ENCODE measurements at places on chromosomes 1 and 21.

DNA sequence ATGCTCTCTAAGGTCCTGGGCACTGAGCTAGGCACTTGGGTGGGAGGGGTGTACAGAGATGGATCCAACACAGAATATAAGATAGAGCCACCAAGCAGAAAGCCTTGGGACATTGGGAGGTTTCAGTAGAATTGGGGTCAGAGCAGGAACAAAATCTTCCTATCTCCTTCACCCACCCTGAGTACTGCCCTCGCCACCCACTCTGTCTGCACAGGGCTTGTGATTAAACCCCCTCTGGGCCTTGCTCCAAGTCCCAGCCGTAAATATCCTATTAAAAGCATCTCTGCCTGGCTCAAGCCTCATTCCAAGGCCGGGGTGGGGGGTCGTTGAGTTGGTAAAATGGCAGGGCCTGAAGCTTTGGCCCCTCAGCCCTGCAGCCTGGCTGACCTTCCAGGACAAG lies 166.7 kb downstream of the GRIK3 start:
- DNase-seq = no peak

DNA sequence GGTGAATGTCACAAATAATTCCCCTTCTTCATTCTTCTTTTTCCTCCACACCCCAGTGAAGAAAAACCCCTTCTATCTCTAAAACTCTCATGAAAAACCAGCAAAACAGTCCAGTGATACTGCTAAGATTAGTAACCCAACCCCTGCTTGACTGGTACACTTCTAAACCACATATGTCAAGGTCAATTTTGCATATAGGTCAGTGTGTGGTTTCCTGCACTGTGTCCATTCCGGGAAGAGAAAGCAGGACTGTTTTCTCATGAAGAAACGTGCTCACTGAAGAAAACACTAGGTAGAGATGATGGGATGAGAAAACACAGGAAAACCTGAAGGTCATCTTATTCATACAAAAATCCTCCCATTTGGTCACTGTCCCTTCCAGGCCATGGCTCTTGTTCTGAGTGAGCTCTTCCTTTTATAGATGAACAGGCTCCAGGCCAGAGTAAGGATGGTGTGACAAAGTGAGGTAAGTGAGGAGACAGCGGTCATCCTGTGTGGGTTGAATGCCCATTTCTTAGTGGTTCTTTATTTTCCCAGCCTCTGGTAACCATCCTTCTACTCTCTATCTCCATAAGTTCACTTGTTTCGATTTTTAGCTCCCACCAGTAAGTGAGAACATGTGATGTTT lies 122.7 kb downstream of the FASLG start:
- no peak for DNase-seq

GRCh38 chr1:181100015-181100905 lies 11.8 kb downstream of the IER5 start:
- DNase-seq = peak; percentile 33

DNA sequence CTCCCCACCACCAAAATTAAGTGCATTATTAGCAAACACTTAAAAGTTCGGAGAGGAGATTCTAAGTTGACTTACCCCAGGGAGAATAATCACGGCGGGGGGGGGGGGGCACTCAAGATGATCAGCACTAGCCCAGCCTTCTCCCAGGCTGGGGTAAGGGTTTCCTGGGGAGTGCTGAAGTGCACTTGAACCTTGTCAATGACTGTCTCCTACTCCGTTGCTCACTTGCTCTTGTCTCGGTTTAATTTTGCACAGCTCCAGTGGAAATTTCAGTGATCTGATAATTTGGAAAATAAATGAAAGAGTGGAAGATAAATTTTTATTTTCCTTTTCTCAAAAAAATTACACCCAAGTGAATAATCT lies 59.2 kb downstream of the PBX1 start:
- DNase-seq = no peak

- no peak for DNase-seq
These were observed 35.0 kb upstream of the ARHGAP29 start for GRCh38 chr1:94272388-94272787.

DNA sequence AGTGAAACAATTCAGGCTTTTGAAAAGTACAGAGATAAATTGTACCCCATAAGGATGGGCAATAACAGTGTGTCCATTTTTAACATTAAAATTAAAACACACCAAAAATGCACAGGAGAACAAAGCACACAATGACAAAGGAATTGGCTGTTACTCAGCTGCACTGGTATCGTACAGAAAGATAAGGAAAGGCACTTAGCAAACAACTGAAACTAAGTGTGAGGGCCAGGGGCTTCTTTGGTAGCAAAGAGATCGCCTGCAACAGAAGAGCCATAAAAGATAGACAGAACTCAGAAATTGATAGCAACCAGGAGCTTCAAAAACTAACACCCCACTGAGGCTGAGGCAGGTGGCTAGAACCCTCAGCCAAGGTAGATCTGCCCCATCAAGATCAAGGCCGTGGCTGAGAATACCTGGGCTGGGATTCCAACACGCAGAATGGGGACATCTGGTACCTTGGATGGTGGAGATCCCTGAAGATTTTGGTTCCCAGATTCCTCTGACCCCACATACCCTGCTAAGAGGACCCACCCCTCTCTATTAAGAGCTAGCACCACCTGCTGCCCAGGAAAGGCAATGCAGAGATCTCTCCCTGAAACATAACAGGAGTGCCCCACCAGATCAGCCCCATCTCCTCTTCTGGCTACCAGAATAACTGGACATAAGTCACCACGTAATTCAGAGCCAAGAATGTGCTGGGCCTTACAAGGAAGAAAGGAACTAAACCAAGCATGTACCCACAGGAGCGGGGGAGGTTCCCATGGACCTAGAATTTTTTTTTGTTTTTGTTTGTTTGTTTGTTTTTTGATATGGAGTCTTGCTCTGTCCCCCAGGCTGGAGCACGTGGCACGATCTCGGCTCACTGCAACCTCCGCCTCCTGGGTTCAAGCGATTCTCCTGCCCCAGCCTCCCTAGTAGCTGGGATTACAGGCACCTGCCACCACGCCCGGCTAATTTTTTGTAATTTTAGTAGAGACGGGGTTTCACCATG lies 16.2 kb downstream of the PLEKHO1 start:
- peak; percentile 70 for DNase-seq

DNA sequence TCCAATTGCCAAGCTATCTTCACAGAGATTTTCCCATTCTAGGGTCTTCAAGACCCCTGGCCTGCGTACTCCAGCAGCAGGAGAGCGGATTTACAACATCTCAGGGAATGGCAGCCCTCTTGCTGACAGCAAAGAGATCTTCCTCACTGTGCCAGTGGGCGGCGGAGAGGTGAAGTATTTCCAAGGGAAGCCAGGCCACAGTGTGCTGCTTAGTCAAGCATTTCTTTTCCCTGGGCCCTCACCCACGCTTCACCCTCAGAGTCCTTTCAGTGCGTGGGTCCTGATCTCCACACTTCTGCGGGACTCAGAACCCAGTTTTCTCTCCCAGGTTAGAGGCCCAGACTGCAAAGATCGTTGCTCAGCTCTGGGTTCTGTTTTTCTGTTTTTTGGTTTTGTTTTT lies 13.1 kb downstream of the CDCA8 start:
- DNase-seq = no peak

DNA sequence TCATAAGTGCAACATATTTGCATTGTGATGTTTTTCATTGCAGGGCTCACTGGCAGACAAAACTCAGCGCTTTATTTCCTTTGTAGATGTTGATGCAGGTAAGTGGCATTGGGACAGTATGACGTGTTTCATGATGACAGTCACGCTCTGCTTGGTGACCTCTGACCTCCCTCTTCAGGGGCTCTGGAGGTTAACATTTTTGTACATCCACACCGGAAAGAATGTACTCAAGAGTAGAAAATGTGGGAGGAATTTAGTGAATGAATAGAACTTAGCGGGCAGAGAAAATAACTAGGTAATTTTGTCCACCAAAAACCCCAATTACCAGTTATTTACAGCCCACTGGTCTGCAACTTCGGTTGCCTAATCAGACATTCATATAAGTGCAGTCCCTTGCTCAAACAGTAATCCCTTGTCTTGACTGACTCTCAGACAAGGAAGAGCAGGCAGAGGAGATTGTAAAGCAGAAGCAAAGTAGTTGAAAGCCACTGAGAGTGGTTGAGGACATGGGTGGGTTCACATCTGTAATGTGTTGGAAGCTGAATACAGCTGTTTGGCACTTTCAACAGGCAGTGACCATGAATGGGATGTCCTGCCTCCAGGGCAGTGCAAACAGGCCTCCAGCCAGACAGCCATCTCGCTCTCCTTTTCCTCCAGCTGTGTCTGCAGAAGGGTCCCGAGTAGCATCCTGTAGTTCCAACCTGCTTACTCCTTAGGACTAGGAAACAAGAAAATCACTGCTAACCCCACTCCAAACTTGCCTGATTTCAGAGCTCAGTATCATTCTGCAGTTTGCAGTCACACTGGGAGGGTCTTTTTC lies 188.9 kb downstream of the NRIP1 start:
- DNase-seq = no peak

DNA sequence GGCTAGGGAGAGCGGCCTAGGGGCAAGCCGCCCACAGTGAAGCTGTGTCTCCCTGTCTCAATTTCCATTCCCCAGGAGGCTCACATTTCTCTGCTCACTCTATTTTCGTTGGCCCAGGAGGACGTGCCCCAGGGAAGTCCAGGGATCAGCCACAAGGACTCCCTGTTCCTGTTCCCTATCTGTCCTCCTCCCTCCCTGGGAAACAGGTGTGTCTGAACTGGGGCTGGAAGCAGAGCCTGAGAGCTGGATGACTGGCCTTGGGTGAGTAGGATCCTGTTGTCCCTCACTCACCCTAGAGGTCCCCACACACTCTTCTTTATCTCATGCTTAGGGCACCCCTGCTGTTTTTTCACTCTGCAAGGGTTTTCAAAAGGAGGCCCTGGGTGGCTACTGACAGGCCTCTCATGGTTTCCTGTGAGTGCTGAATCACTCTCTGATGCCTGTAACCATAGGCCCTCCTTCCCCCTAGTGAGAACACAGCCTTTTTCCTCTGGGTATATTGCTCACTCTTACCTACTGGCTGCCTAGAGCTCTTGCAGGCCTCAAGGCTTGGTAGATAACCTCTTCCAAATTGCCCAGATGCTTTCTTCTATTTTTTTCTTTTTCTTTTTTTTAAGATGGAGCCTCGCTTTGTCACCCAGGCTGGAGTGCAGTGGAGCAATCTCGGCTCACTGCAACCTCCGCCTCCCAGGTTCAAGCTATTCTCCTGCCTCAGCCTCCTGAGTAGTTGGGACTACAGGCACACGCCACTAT lies 3.3 kb upstream of the UTP11 start:
- DNase-seq = peak; percentile 83

- no peak for DNase-seq
These were observed 22.8 kb upstream of the CFAP126 start for GRCh38 chr1:161390559-161390858.

GRCh38 chr21:44082648-44083440 lies 24.4 kb upstream of the PWP2 start:
- no peak for DNase-seq

DNA sequence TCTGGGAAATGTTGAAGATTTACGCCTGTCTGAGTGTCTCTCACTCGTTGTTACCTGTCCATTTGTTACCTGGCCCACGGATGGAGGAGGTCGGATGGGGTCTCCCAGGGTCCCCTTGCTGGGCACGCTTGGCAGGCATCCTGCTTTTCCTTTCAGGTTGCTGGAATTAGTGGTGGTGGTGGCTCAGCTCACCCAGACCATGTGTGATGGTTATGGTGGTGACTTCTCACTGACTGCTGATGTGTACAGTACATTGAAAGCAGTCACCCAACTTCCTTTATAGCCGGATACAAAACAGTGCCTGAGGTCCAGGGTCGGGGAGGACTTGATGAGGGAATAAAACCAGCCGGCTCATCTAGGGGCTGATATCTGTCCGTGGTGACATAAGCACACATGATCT lies 19.5 kb downstream of the MAPKAPK2 start:
- no peak for DNase-seq

- no peak for DNase-seq
These were observed 100.8 kb upstream of the KIAA1614 start for GRCh38 chr1:180811886-180812285.

DNA sequence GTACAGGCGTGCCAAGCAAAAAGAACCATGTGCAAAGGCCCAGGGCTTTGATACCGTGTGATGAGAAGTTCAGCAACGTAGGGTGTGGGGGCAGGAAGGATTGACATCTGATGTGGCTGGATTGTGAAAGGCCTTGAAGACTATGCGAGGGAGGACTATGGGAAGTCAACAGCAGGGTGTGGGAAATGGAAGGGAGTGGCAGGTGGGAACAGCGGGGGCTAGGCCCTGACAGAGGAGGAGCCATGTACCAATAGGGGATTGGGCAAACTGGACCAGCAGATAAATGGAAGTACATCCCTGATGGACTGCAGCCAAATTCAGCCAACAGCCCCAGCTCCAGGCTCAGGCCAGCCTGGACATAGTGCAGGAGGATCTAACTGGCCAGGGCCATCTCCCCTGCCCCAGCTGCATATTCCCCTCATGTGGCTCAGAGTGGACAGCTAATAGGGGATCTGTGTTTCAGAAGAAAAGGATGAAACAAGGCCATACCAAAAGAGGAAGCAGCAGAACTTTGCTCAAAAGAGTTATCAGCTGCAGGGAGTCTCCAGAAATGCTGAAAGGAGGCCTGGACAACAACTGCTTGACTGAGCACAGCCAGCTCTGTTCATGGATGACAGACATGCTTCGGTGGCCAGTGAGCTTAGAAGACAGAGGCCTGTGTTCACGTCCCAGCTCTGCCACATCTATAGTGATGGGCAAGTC lies 140.2 kb upstream of the SGIP1 start:
- DNase-seq = peak; percentile 32

DNA sequence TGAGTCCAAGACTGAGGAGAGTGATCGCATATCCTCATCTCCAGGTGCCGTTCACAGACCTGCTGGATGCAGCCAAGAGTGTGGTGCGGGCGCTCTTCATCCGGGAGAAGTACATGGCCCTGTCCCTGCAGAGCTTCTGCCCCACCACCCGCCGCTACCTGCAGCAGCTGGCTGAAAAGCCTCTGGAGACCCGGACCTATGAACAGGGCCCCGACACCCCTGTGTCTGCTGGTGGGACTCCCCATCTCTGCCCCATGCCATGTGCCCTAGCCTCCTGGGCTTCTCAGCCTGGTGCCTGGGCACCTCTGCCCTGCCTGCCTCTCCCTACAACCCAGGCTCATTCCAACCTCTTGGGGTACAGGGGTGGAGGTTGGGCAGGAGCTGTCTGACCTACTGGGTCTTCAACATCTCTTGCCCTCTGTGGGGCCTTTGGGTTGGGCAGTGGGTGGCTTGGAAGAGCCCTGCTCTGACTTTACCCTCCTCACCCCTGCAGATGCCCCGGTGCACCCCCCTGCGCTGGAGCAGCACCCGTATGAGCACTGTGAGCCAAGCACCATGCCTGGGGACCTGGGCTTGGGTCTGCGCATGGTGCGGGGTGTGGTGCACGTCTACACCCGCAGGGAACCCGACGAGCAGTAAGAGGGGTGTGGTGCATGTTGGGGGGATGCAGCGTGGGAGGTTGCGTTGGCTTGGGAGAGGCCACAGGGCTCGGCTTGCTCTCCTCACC lies 7.2 kb downstream of the AMPD2 start:
- DNase-seq = no peak

GRCh38 chr1:244836584-244836983 lies 1.1 kb downstream of the COX20 start:
- no peak for DNase-seq

DNA sequence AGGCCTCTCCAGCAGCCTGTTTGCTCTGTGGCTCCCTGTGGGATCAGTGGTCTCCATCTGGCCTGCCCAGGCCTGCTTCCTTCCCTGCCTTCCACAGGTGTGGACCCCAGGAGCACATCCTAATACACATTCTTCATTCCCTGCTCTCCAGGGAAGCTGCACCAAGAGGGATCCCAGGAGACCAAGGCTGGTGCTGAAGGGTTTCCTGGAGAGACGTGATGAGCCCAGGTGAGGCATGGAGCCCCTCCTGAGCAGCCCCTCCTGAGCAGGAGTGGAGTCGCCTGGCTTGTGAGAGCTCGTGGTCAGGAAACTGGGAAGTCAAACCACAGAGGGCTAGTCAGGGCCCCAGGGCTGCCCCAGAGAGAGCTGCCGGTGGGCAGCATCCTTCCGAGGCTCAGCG lies 561.4 kb downstream of the MATN1 start:
- DNase-seq = no peak

Data from hematopoietic multipotent progenitor cell treated with erythropoietin and hydrocortisone succinate and interleukin-3 and kit ligand, for 6 days (in vitro differentiated cells).